ENCODE measurements at places on chromosomes 5 and 9. TPM values are rescaled to one million over a fixed set of nuclear protein-coding genes. Genes with fewer than 3 reads are reported as not detected.

NKD2 gene
- total RNA-seq: 2.3 TPM

CTXN3 gene
- not detected for total RNA-seq

KIF24 gene
- total RNA-seq: 5.8 TPM

ADAMTS13 gene
- 2.5 TPM for total RNA-seq

SOHLH1 gene
- total RNA-seq: not detected

ESM1 gene
- total RNA-seq: 0.47 TPM

FAM193B gene
- total RNA-seq: 76.7 TPM

BRINP1 gene
- not detected for total RNA-seq

ZNG1A gene
- total RNA-seq: 44.5 TPM

ROR2 gene
- not detected for total RNA-seq

PSMD5 gene
- total RNA-seq: 52.3 TPM

TMEM215 gene
- not detected for total RNA-seq

ACTBL2 gene
- total RNA-seq: not detected

DNA sequence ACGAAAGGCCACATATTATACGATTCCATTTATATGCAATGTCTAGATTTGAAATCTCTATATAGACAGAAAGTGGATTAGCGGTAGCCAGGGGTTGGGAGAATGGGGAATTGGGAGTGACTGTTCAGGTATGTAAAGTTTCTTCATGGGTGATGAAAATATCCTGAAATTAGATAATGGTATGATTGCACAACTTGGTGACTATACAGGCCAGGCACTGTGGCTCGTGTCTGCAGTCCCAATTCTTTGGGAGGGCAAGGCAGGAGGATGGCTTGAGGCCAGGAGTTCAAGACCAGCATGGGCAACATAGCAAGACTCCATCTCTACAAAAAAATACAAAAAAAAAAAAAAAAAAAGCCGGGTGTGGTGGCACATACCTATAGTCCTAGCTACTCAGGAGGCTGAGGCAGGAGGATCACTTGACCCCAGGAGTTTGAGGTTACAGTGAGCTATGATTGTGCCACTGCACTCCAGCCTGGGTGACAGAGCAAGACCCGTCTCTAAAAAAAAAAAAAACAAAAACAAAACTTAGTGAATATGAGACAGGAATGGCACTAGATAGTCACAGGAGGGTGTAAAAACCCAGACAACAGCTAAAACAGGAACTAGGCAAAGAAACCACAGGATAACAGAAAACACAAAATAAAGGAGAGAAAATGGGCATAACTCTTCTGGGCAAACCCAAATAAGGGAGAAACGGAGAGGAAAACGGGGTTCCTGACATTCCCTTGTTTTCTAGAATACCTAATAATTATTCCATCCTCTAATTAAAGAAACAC is 72.1 kb upstream of the ZNF618 start:
- no peak for DNase-seq

- DNase-seq: no peak
Measured at GRCh38 chr9:123445981-123446610, 90.1 kb downstream of the CRB2 start.

- DNase-seq: no peak
Measured at GRCh38 chr5:135356522-135357318, 42.3 kb downstream of the MACROH2A1 start.

DNA sequence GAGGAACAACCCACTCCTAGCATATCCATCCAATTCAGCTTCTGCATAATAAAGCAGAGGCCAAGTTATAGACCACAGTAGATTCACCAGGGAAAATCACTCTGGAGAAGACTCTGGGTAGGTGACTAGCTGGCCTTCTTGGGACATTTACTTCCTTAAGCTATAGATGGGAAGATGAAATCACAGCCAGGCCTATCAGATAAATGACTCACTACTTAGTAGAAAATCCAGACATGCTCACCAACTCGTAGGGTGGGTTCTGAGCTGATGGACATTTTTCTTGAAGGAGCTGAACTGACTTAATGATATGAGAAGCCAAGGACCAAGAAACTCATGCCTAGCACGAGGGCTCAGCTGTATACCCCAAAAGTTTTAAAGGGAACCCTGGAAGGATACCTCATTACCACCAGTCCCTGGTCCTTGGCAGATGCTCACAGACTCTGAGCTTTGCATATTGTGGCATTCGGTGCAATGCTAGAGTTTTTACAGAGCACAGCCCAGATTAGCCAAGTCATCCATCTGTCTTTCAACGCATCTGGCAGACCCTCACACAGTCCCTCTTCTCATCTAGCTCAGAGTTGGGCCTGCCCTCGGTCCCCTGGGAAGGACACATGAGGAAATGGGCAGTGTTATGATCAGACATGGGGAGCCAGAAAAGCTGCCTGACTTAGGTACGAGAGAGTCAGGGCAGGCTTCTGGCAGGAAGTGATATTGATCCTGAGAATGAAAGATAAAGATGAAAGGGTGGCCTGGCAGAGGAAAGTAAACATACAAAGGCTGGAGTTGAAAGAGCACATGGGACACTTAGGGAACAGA is 15.0 kb downstream of the ACSL6 start:
- no peak for DNase-seq

DNA sequence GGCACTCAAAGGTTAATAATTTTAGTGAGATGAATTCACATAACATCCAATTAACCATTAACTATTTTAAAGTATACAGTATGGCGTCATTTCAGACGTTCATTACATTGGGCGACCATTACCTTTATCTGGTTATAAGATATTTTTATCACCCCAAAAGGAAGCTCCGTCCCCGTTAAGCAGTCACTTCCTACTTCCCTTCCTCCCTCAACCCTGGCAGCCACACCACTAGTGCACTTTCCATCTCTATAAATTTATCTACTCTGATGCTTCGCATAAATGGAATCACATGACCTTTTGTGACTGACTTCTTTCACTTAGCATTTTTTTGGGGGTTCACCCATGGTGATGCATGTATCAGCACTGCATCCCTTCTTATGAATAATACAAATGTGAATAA is 168.3 kb upstream of the PUM3 start:
- no peak for DNase-seq

DNA sequence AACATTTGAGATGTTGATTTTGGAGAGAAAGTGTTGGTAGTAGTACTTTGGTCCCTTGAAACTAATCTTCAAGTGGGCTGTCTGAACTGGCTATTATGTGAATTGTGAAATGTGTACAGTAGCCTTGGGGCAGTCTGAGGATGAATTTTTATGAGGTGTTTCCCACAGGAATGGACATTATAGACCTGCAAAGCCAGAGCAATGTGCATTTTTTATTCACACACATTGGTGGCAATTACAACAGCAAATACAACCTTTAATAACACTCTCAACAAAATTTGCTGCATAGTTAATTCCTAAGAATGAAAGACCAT is 147.0 kb downstream of the PAM start:
- no peak for DNase-seq

GRCh38 chr5:124700333-124700732 is 46.1 kb downstream of the ZNF608 start:
- no peak for DNase-seq

- DNase-seq: no peak
Measured at GRCh38 chr5:35826554-35826953, 30.1 kb upstream of the IL7R start.

DNA sequence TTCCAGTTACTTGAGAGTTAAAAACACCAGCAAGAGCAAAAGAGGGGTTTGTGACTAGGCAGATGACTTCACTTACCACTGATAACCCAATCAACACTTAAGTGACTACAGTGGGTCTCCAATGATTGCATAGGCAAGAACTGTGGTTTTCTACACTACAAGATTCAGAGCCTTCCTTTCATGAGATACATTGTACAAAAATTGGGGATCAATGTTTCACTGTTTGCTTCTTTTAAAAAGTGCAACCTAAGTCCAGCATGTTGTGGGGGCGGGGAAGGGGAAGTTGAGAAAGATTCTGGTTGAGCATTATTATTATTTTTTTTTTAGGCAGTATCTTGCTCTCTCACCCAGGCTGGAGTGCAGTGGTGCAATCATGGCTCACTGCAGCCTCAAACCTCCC is 3.6 kb downstream of the IQGAP2 start:
- peak; percentile 12 for DNase-seq

GRCh38 chr5:115543365-115544042 is 1.1 kb downstream of the FEM1C start:
- DNase-seq: peak; percentile 62

GRCh38 chr5:69454460-69455249 is 37.9 kb upstream of the OCLN start:
- DNase-seq: no peak

GRCh38 chr5:172868436-172868923 is 34.4 kb downstream of the ERGIC1 start:
- no peak for DNase-seq

DNA sequence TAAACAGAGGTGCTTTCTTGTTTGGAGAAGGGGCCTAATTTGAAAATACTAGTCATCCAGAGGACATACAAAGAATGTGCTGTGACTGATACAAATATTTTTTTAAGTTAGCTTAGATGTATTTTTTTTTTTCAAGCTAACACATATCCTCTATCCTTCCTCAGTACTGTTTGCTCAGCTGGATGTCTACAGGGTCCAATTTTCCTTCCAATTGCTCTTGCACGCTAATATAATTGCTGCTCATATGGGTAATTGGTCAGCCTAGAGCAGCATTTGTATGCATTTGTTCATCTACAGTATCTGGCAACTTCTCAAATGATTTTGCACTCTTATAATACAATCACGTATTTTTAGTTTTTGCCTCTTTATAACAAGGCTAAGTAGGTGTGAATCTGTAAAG is 84.7 kb downstream of the ZDHHC21 start:
- no peak for DNase-seq

GRCh38 chr5:17748941-17749340 is 114.7 kb downstream of the TAF11L14 start:
- DNase-seq: no peak

DNA sequence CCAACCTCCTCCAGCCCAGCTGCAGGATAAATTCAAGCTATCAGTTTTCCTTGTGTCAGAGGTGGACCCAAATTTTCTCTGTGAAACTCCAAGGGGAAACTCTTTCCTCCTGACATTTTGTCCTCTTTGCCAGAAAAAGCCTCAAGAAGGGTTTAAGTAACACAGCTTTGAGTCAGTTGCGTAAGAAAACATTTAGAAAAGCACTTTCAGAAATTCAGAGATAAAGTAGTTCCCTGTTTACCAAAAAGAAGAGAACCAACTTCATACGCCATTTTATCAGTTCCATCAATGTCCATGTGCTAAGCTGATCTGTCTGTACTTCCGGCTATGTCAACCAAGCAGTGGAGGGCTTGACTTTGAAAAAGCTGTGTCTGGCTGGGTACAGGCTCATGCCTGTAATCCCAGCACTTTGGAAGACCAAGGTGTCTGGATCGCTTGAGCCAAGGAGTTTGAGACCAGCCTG is 19.9 kb upstream of the SUSD1 start:
- no peak for DNase-seq

- DNase-seq: no peak
Measured at GRCh38 chr9:82105729-82106128, 117.2 kb downstream of the SPATA31D1 start.

GRCh38 chr9:112180387-112180881 is 5.3 kb upstream of the SUSD1 start:
- peak; percentile 81 for DNase-seq

DNA sequence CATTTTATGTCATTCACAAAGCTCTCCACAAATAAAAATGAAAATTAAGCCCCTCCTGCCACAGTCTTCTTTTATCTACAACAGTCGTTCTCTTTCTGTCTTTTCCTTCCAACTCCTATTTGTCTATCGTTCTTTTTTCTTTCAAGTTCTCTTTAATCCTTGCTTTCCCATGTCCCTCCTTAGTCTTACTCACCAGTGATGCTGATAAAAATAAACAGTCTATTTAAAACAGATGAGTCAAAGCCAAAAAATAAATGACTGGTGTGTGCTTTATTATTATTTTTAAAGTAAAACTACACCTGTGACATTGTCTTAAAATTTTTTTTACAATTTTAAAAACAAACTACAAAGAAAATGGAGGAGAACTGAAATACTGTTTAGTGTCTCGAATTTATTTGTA is 137.1 kb upstream of the TMEM161B start:
- DNase-seq: no peak

DNA sequence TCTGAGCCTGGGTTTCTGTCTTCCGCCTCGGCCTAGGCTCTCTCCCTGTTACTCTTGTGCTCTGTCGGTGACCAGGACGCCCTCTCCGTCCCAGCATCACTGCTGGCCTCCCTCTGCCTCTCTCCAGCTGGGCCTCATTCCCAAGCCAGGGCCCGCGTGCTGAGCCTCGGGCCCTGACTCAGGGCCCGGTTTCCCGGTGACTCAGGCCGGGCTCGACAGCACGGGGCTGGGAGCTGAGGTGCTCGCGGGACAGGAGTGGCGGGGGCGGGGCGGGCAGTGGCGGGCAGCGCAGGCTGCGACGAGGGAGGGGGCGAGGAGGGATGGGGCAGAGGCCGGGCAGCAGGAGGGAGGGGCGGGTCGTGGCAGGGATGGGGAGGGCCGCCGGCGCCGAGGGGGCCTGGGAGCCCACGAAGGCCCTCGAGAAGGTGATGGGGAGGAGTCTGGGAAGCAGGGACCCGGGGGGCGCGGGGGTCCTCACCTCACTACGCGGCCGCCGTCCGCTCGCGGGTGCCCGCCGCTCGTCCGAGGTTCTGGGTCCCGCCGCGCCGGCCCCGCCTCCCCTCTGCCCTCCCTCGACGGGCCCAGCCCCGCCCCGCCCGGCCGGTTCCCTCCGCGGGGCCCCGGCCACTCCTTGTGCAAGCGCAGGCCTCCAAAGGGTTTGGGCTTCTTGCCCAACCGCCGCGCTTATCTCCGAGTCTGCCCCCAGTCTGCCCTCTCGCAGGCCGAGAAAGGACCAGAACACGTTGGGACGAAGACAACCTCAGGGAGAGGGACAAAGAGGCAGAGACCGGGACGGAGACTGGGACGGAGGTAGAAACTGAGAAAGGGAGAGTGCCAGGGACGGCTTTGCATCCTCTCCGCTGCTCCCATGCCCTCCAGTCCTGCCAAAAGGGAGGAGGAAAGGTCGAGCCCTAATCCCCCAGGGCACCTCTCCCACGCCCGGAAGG is at the start of gene ARAP3:
ARAP3 (minus strand) TSS at position 536 of the 947 bp plus-strand sequence. CDS start 1,744 bp downstream, outside the sequence.
- DNase-seq: peak; percentile 54

DNA sequence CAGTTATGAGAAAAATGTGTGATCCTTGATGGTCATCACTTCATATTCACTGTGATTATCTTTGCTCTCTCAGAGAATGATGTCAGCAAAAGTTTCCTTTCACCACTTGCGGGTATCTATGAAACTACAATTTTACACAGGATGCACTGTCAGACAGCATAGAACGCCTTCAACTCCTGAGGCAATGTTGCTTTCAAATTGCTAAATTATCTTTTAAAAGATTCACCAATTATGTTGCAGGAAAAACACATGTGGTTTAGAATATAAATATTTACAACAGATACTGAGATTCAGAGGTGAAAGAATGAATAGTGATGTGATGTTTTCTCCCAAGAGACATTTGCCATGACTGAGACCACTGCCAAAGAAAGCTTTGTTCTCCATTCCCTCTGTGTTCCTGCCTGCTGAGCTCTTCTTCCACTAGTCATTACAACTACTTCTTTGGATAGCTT is 879.8 kb upstream of the DMAC1 start:
- no peak for DNase-seq

- no peak for DNase-seq
Measured at GRCh38 chr5:59704936-59705335, 188.6 kb downstream of the PDE4D start.

All from activated CD8-positive, alpha-beta T cell treated with anti-CD3 and anti-CD28 coated beads for 36 hours (primary cell).